ENCODE measurements at places on chromosomes 11 and 22.

DNA sequence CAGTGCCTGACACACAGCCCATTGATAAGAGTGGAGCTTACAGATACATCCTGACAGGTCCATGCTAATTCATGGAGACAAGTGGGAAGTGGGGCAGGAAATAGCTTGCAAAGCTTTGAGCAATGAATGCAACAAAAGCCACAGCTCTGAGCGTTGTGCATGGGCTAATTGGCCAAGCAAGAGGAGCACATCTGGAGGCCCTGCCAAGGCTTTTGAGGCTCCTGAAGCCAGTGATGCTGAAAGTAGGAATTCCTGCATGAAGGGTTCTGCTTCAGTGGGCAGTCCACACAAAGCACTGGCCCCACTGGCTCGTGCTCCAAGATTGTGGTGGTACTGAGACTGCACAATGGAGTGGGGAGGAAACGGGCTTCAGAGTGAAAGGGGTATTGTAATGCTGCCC lies 103.8 kb upstream of the CSNK2A3 start:
- DNase-seq, result no peak

- no peak for DNase-seq
Observed at GRCh38 chr22:33806191-33806590, 114.1 kb downstream of the LARGE1 start.

DNA sequence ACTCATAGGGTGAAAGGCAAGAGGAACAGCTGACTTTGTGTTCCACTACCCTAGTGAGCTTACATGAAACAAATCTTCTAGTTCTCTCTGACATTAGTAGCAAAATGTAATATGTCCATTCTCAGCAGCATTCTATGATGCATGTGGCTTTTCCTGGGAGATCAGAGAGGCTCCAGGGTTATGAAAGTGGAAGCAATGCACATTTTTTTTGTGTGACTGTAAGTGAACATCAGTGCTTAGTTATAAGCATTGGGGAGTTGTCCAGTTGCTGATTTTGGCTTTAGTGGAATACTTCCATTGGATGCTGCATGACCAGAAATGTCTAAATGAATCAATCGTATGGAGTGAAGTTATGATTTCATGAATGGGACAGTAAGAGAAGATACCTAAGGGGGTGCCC lies 255.9 kb downstream of the FAT3 start:
- no peak for DNase-seq

- no peak for DNase-seq
Observed at GRCh38 chr11:84227970-84228665, 942.0 kb upstream of the CCDC90B start.

DNA sequence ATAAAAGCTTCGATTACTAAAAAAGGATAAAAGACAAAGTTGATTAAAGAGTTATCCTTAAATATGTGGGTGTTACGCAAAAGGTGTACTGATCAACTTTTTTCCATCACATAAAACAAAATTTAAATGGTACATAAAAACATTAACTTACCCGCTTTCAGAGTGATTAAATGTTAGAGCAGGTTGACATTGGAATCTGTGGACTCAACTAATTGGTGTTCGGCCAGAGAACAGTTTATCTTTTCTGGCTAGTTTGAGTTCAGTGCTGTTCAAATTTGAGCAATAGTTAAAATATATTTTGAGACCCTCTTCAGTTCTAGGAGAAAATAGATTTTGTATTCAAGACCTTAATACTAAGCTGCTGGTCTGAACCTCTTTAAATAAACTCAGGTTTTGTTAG lies 56.1 kb downstream of the ATM start:
- DNase-seq, result no peak

- DNase-seq, result no peak
Observed at GRCh38 chr22:42820045-42820763, 36.9 kb downstream of the ARFGAP3 start.

- no peak for DNase-seq
Observed at GRCh38 chr11:71998649-71999310, at the start of gene IL18BP. TSS of gene IL18BP (plus strand) at chr11:71998909. CDS start at chr11:71999985, 1,076 bp downstream.

DNA sequence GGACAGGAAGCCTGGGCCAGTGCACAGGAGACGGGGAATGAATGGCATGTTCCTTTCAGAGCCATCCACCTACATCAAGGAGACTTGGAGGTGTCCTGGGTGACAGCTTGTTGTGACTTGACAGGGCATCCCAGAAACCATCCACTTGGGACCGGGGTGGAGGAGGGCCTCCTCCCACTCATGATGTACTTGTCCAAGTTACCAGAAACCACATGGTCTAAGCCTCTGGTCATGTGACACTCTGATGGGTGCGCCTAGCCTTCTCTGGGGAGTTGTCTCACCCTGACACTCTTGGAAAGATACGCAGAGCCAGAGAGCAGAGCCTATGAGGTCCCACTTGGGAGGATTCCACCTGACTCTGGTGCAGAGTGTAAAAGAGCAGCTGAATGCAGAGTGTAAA lies 21.6 kb upstream of the FXYD6 start:
- DNase-seq, result no peak
